Mucosa of gallbladder (tissue), 1 donor: ENCODE measurements at places on chromosomes 7 and 10. TPM values are rescaled to one million over a fixed set of nuclear protein-coding genes. Genes with fewer than 3 reads are reported as not detected.

Gene PNLIPRP1
- 2.1 TPM for total RNA-seq

GRCh38 chr10:3805791-3806461, 20.9 kb upstream of the KLF6 start:
- DNase-seq, result no peak

GRCh38 chr7:47661051-47661714, 79.3 kb upstream of the TNS3 start:
- no peak for DNase-seq

DNA sequence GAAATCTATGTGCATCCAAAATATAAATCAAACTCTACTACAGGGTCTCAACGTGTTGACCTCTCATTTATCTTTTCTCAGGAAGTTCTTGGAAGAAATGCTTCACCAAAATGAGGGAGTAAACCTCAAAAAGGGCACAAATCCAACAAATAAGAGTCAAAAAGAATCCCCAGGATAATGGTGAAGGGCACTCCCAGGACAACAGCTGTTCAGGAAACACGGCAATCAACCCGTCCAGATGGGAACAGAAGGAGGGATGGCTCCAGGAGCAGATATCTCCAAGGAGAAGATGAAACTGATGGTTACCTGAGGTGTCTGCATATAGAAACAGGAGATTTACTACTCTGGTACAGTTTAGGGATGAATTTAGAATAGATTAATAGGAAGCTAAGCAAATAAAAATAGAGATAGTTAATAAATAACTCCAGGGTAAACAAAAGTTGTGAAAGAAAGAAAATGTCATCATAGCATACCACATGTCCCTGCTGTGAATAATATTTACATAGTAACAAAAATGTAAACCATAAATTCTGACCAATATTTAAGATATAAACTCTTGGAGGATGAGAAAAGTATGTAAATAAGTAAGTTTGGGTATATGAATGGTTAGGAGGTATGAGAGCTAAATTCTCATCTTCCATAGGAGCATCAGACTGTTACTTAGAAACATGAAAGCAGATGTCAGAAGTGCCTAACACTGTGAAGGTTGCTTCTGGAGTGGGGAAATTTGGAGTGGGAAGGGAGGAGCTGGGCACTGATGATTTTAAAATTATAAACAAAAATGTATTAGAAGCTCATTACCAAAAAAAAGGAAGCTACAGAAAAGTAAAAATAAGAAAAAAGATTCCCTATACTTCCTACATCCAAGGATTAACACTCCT, 237.5 kb upstream of the HPS1 start:
- no peak for DNase-seq

Gene GNG11
- total RNA-seq, result 13.4 TPM

Gene IDE
- total RNA-seq, result 47.6 TPM

Gene ZMIZ1
- 107 TPM for total RNA-seq

Gene FAM25A
- total RNA-seq, result not detected

Gene LRRC18
- 0.20 TPM for total RNA-seq

DNA sequence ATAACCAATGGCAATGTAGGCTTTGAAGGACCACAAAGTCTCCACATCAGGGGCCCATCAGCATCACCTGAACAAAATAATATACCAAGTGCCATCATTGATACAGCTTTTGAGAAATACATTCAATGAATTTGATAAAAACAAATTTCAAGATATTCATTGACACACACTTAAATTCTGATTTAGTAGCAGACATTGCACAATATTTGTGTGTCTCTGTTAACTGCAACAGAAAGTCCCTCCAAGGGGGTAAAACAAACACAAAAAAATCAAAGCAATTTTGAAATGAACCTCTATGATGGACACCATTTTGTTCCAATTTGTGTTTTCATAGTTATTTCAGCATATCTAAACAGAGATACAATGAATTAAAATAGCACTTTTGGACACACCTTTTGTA, 86.8 kb upstream of the RSU1 start:
- DNase-seq, result no peak

DNA sequence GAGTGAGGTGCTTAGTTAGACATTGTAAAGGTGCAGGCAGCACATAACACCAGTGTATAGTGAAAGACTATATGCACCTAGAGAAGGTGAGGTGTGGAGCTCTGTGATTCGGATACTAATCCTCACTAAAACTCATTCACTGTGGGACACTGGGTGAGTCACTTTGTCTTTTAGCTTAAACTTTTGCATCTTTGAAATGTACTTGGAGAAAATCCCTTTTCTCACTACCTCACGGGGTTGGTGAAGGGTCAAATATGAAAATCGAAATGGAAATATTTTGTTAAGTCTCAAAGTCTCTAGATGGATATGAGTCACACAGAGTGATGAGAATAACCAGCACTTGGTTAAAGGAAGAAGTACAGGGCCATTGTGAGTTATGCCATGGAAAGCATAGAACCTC, 38.0 kb downstream of the MDFIC start:
- no peak for DNase-seq

DNA sequence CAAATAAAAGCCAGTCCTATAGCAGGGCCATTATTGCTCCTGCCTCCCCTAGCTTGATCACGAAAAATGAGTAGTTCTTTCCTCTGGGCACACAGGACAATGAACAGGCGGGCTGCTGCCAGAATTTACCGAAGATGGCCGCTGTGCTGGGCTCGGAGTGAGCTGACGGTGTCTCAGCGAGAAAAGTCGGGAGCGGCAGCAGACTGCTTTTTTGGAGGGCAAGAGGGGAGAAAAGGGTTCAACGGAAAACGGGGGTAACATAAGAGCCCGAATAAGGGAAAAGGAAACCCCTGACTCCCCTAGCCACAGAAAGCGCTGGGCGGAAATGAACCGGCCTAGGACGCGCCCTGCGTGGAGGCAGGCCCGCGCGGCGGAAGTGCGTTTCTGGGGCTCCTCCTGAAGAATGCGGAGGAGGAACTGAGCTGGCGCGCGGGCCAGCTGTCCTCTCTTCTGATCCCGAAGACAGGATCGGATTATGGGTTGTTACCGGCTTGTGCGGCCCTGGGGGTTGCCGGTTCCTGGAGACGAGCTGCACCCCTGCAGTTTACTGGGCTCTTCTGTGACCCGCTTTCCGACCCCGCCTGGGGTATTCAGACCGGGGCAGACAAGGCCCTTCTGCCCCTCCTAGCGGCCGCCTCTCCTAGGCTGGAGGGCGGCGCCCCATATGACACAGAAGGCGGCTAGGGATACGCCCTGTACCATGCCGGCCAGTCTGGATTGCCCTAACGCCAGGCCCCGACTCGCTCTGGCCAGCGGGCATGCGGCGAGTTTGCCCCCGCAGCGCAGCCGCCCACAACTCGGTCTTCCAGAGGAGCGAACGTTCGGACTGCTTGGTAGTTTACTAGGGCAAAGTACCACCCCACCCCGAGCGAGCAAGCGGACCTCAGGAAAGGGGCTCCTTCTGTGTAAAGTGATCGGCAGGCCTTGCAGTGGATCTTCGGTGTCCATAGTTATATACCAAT, 30.1 kb upstream of the KMT2E start:
- peak; percentile 88 for DNase-seq

GRCh38 chr7:129652914-129653313, 41.4 kb downstream of the NRF1 start:
- no peak for DNase-seq

DNA sequence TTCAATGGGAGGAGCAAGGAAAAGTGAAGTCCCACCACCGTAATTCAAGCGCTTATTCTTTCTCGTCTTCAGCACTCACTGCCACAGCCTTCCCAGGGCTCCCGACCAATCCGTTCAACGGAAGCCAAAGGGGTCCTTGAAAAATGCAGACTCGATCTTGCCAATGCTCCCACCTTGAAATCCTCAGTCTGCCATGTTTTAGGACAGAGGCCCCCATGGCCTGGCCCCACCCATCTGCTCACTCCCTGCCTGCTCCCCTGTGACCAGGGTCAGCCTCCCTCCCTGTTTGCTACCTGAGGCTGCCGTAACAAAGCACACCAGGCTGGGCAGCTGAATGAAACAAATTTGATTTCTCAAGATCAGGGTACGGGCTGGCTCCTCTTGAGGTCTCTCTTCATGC, 3.0 kb upstream of the DNAAF5 start:
- no peak for DNase-seq

- no peak for DNase-seq
These were observed 10.8 kb upstream of the ETV1 start for GRCh38 chr7:14000247-14000646.

GRCh38 chr7:133650069-133650468, 397.2 kb downstream of the EXOC4 start:
- no peak for DNase-seq

Gene ITGB8
- 66.5 TPM for total RNA-seq

Gene SCART1
- 3.6 TPM for total RNA-seq

DNA sequence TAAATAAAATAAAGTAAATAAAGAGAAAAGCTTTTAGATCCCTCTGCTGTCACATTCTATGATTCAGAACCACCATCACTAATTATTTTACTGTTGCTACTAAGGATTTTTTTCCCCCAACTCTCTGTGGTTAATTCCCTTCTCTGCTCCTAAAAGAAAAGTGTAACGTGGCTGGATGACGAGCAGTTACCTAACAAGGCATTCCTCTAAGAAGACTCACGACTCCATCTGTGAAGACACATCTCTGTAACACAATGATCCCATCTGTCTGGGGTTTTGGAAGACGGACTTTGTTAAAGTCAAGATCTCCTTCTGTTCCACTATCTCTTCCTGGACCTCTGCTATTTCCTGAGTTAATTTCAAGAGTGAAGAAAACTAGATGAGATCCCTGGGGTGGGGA, 179.9 kb downstream of the SFMBT2 start:
- no peak for DNase-seq

DNA sequence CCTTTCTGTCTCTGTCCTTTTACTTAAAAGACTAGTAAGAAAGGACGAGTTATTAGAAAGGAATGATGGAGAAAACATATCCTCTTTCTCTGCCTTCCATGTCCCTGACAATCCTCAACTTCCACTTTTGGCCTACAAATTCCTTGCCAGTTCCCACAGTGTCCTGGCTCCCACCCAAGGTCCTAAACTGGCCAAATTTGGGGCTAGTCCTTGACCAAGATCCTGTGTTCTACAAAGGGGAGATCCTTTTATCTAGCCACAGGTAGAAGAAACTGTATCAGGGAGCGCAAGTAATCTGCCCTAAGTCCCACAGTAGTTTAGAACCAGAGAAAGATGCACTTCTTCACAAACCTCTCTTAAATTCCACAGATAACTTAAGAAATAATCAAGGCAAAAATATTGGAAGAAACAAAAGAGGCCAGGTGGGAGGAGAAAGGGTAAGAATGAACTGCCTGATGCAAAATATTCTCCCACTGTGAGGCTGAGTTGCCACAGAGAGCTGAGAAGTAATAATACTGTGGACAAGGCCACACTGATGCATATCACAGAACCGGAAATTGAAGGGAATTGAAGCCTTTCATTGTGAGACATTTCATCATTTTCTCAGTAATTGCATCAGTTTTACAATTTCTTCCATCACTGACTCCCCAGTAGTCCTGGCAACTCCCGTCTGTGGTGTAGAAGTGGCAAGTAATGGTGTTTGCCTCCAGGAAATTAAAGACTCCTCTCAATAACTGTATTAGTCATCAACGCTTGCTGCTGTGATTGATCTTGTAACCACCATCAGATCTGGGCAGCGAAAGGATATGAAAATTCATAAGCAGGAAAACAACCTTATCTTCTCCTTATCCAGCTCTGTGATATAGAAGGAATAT, 47.2 kb downstream of the DNAJC12 start:
- no peak for DNase-seq

Gene ATOH7
- total RNA-seq, result not detected

GRCh38 chr10:29199339-29199738, 89.5 kb upstream of the LYZL1 start:
- DNase-seq, result no peak

Gene MLXIPL
- 117 TPM for total RNA-seq

- peak; percentile 45 for DNase-seq
These were observed 108.2 kb downstream of the PIP4K2A start for GRCh38 chr10:22606164-22606614.

DNA sequence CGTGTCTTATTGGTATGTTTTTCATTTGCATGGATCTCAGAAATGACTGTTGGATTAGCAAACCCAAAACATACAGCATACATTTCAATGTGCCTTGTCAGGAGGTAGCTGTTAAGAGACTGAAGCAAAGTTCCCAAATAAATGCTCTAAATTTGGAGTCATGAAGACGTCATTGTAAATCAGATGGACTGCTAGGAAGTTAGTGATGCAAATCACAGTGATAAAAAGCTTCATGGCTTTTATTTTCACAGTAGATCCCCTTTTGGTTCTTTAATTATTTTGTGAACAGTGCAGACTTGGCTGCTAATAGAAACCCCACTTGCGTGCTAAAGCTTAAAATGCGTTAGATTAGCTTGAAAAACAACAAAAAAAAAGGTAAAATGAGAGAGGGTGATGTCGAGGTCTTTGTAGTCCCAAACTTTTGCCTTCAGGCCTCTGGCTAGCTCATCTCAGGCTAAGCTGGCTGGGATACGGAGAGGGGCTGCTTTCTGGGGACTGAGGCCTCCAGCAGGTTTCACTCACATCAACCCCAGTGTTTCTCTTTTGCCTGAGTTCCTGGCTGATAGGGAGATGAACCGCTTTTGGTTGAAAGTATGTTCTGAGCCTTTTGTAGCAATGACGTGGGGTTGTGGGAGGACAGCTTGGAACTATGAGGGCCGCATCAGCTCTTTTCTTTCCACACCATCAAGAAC, 107.1 kb upstream of the CDCA7L start:
- DNase-seq, result no peak

Gene PPIF
- 49.4 TPM for total RNA-seq

Gene VAX1
- not detected for total RNA-seq

DNA sequence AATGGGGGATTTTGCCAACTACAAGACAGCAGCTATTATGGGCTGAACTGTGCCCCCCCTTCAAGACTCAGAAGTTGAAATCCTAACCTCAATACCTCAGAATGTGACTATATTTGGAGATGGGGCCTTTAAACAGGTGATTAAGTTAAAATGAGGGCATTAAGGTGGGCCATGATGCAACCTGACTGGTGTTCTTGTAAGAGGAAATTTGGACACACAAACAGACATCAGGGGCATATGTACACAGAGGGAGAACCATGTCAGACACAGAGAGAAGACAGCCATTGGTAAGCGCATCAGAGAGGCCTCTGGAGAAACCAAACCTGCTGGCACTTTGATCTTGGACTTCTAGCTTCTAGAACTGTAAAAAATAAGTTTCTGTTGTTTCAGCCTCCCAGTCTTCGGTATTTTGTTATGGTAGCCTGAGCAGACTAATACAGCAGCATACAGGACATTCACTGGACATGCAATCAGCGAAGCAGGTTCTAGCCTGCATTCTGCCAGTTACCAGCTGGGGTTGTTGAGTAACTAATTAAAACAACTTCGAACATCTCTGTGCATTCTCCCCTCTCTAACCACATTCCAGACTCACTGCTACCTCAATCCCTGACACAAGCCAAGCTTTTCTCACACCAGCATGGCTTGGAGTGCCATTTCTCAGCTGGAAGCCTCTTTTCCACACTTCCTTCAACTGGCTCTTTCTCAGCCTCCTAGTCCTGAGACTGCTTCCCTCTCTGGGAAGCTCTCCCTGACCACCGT, 141.4 kb downstream of the DOCK4 start:
- no peak for DNase-seq

Gene PIP
- total RNA-seq, result not detected

GRCh38 chr10:86937502-86938154, 19.8 kb downstream of the MMRN2 start:
- no peak for DNase-seq

GRCh38 chr10:125783408-125783807, 7.8 kb upstream of the MMP21 start:
- DNase-seq, result no peak

Gene HOXA10
- total RNA-seq, result 0.12 TPM
